ENCODE measurements at places on chromosomes 1 and 21.
A peak's percentile ranks its signal among the peaks of the same experiment; 100 is the strongest.

- peak; percentile 12 for DNase-seq
Observed at GRCh38 chr1:52111492-52111891, 30.4 kb upstream of the ZFYVE9 start.

GRCh38 chr1:43304314-43304681 is 3.5 kb downstream of the TIE1 start:
- DNase-seq, result no peak

DNA sequence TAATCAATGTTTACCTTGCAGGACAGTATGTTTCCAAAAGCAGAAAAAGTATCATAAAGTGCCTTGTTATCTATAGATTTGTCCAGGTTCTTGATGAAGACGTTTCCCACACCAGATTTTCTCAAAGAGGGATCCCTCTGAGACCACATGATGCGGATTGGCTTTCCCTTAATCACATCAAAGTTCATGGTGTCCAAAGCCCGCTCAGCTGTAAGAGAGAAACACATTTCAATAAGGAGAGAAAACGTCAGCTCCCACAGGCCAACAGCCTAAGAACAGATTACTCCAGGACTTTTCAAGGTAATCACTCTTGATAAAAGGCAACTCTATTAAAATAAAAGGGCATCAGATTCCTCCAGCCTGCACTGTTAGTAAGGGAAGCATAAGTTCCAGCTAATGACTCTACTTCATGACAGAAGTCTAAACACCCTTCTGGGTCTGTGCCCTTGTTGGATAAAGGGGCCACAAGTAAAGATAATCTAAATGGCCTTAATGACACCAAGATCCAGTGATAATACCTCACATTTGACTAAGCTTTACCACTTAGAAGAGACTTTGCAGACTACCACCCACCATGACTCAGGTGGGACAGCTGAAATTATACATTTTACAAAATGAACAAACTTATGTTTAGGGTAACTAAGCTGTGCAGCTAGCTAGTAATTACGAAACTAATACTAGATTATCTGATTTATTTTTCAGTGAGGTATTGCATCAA is 4.1 kb downstream of the PABPC4 start:
- no peak for DNase-seq

DNA sequence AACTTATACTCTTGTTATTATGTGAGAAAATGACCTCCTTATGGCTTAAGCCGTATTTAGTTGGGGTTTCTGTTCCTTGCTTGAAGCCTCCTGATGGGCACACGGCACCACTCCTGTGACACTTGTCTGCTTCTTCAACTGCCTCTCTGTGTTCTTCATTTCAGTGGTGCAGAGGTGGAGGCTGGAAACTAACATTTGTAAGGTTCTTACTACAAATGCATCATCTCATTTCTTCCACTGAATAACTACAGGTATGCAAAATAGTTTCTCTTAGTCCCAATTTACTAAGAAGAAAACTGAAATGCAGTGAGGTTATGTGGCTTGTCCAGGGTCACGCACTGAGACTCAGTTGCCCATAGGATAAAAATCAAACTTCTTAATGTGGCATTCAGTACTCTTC is 23.6 kb upstream of the ZNF362 start:
- DNase-seq, result no peak

DNA sequence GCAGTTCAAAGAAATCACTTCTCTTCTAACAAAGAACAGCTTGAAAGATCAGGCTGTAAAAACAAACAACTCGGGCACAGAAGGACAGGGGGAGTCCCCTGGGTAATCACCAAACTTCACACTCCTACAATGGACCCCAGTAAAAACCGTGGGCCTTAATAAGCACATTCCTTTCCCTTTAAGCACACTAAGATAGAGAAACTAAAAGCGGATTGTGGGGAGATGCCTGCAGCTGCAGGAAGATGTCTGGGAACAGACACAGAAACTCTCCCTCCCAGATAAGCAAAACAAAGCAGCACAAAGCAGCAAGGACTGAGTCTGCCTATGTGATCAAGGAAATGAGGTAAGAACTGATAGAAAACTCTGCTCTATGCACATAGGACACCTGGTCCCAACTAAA is 37.6 kb upstream of the CTBS start:
- no peak for DNase-seq

GRCh38 chr1:70411360-70411844 is 334 bp downstream of the CTH start:
- DNase-seq, result no peak

GRCh38 chr1:45346473-45346872 is 6.2 kb upstream of the MUTYH start:
- no peak for DNase-seq

GRCh38 chr1:245651093-245651492 is 496.3 kb downstream of the KIF26B start:
- DNase-seq, result no peak

GRCh38 chr1:16491056-16491675 is 22.9 kb downstream of the RNU1-1 start:
- DNase-seq, result no peak

DNA sequence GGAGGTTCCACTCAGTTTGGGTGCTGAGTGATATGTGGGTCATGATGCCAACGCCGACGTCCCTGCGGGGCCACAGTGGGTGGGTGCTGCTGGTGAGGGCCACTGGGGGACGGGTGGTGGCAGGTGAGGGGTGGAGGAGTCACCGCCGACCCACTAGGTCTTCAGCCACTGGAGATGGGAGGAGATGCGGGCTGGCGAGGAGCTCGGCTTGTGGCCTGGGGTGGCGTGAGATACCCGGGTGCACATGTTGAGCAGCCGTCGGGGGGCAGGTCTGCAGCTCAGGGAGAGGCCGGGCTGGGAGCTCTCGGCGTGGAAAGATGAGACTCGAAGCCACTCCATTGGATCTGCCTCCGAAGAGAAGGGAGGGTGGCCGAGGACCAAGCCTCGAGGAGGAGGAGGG is 40.5 kb downstream of the FAAP20 start:
- no peak for DNase-seq

DNA sequence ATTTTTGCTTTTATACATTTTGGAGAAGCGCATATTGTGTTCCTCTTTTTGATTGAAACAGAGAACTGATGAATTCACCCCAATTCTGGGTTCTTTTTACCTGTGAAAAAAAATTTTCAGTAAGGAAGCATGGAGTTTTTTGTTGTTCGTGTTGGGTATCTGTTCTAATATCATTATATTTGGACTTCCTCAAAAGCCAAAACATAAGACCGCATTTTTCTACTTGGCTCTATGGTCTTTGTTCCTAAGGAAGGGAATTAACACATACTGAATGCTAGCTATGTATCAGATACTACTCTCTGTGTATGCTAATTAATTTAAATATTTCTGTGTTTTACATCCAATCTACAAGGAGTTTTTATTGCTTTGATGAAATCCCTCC is 12.9 kb downstream of the EPB41 start:
- peak; percentile 73 for DNase-seq

- no peak for DNase-seq
Observed at GRCh38 chr1:72066431-72066830, 215.9 kb downstream of the NEGR1 start.

DNA sequence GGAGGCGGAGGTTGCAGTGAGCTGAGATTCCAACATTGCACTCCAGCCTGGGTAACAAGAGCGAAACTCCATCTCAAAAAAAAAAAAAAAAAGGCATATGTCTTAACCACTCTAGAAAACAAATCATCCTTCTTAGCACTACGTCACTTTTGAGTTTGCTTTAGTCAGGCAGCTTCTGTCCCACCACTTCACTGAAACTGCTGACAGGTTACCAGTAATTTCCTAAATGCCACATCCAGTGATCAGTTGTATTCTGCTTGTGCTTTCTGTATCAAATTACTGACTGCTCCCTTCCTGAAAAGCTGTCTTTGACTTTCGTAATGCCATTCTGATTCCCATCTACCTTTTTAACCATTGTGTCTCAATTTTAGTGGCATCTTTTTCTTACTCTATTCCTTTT is 21.7 kb downstream of the RCOR3 start:
- no peak for DNase-seq

GRCh38 chr1:24487455-24487854 is 15.2 kb upstream of the RCAN3 start:
- no peak for DNase-seq

- DNase-seq, result peak; percentile 94
Observed at GRCh38 chr1:24418898-24419628, 3.5 kb downstream of the NIPAL3 start.

GRCh38 chr1:152448095-152448494 is 34.0 kb upstream of the CRNN start:
- peak; percentile 53 for DNase-seq

DNA sequence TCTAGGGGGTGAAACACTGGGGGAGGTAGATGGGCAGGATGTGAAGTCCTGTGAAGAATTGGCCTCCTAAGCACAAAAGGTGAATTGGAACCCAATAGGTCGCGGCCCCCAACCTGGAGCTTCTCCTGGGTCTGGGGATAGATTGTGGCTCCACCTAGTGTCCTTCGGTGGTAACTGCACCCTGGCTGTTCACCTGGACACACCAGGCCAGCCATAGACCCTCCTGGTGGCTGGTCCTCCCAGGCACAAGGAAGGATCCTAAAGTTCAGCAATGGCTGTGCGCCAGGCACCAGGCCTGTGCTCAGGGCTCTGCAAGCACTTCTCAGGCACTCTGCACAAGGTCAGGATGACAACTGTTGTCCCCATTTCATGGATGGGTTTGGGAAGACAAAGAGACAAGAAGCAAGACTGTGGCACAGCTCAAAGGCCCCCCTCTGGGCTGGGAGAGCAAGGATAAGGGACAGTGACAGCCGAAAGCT is 13.5 kb downstream of the ESPN start:
- peak; percentile 71 for DNase-seq

DNA sequence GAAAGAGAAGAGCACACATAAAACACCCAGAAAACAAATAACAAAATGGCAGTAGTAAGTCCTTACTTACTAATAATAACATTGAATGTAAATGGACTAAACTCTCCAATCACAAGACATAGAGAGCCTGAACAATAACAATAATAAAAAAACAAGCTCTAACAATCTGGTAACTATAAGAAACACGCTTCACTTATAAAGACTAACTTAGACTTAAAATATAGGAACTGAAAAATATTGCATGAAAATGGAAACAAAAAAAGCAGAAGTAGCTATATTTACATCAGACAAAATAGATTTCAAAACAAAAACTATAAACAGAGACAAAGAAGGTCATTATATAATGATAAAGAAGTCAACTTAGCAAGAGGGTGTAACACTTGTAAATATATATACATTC is 83.1 kb upstream of the LYPLAL1 start:
- peak; percentile 71 for DNase-seq

- no peak for DNase-seq
Observed at GRCh38 chr1:41731516-41732030, 187.1 kb downstream of the HIVEP3 start.

GRCh38 chr1:43520100-43520778 is 10.4 kb upstream of the PTPRF start:
- DNase-seq, result no peak

DNA sequence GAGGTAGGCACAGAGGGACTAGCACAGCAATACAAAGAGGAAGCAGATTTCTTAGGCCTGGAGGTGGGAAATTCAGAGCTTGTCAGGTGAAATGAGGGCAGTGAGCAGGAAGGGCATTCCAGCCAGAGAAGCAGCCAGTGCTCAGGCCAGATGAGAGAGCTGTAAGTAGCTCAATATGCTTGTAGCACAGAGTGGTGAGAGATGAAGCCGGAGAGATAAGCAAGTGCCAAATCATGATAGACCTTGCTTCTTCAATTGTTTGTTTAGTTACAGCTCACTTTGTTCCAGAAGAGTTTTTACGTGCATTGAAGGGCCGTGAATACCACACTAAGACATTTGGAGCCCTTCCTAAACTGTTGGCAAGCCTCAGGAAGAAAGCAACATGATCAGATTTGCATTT is 42.0 kb upstream of the ADAMTS1 start:
- no peak for DNase-seq

DNA sequence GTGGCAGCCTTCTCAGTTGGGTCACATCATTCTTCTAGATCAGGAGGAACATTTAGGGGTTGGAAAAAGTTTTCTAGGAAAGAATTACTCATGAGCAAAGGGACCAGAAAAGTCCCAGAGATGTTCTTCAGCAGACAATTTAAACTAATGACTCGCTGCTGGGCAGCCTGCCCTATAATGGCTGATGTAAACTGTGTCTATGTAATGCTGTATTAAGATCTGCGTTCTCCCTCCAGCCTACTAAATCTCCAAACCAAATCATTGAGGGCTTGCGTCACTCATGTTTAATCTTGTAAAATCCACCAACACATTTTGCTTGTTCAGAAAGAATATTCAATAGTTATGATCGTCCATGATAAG is 92.1 kb downstream of the LRRC8C start:
- no peak for DNase-seq

GRCh38 chr1:44084998-44085675 is 33.5 kb upstream of the KLF17 start:
- no peak for DNase-seq

GRCh38 chr1:59413327-59413720 is 116.4 kb downstream of the FGGY start:
- DNase-seq, result no peak

DNA sequence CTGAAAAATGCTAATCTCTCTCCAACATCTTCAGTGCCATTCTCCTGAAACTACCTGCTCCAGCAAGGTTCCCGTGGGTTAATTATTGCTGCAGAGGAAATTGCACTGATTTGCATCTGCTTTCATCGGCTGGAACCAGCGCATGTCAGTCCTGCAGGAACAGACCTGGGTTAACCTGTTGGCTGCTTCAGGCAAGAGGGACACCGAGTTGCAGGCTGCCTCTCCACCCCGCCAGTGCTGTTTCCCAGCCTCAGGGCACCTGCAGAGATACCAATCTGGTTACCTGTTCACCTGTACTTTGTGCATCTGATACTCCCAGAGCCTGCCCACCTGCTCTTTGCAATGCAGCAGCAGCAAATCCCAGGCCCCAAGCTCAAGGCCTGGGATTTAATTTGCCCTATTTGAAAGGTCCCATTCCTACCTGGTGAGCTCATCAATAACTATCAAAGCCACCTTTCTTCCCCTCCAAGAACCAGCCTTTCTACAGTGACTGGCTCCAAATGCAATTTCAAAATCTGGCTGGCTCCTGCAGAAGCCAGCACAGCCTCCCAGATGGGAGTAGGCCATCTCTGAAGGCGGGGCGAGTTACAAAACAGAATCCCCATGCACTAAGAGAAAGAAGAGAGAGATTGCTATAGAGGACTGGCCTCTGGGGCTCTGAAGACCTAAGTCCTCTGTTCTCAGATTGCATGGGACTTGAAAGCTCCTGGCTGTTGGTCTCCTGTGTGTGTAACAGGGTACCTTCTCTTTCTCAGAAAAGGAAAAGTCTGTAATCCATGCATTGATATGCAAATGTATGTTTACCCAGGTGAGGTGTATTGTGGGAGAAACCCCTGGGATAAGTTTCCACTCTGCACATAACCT is 67.8 kb downstream of the TOMM20 start:
- DNase-seq, result no peak

- DNase-seq, result no peak
Observed at GRCh38 chr1:54239631-54240031, 39.7 kb downstream of the MRPL37 start.

- peak; percentile 38 for DNase-seq
Observed at GRCh38 chr1:101769520-101769919, 227.2 kb downstream of the OLFM3 start.

Measured in OCI-M1 (cell line).